ENCODE measurements at places on chromosomes 2 and 18. TPM values are rescaled to one million over a fixed set of nuclear protein-coding genes. Genes with fewer than 3 reads are reported as not detected.

The FEV gene
- total RNA-seq, result not detected

The ABHD1 gene
- 0.48 TPM for total RNA-seq

The BOLL gene
- total RNA-seq, result not detected

The TTC32 gene
- 9.4 TPM for total RNA-seq

The RAMP1 gene
- 114 TPM for total RNA-seq

The GPR55 gene
- total RNA-seq, result 0.14 TPM

The ZNF24 gene
- total RNA-seq, result 36.3 TPM

The DQX1 gene
- not detected for total RNA-seq

The AQP4 gene
- not detected for total RNA-seq

The LAMA3 gene
- 38.6 TPM for total RNA-seq

The RBM44 gene
- 1.6 TPM for total RNA-seq

The HTR2B gene
- 9.4 TPM for total RNA-seq

The CYP27A1 gene
- total RNA-seq, result 9.0 TPM

The FBXO48 gene
- total RNA-seq, result 1.3 TPM

The C2orf92 gene
- total RNA-seq, result 5.1 TPM

The SRD5A2 gene
- total RNA-seq, result not detected

The NTSR2 gene
- not detected for total RNA-seq

The IL36G gene
- not detected for total RNA-seq

The ONECUT2 gene
- 0.05 TPM for total RNA-seq

The AMER3 gene
- total RNA-seq, result not detected

The GPR148 gene
- total RNA-seq, result not detected

The TLX2 gene
- not detected for total RNA-seq

The TRIM43 gene
- total RNA-seq, result not detected

The ITGB6 gene
- not detected for total RNA-seq

The CFAP65 gene
- total RNA-seq, result not detected

The MBOAT2 gene
- total RNA-seq, result 9.4 TPM

The LIPG gene
- 1.2 TPM for total RNA-seq

The LPIN2 gene
- 27.3 TPM for total RNA-seq
